ENCODE measurements at places on chromosomes 7 and 10.

GRCh38 chr7:80450621-80451308 lies 61.1 kb downstream of the GNAT3 start:
- DNase-seq: no peak

GRCh38 chr10:44983895-44984278 lies 5.3 kb upstream of the DEPP1 start:
- no peak for DNase-seq

DNA sequence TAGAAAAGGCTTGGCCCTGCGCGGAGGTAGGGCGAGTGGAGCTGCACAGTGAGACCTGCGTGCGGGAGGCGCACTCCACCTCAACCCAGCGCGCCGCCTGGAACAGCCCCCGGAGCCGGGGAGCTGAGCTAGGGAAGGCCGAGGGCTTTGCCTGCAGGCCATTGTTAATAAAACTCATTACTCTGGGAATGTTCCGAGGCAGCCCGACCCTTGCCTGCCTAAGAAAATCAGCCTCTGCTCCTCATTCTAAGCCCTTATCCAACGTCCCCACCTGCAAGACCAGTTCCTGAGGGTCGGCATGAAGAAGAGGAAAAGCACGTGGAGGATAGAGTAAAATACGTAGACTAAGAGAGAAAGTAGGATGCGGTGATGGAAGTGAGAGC lies 55.3 kb downstream of the C7orf25 start:
- DNase-seq: no peak

DNA sequence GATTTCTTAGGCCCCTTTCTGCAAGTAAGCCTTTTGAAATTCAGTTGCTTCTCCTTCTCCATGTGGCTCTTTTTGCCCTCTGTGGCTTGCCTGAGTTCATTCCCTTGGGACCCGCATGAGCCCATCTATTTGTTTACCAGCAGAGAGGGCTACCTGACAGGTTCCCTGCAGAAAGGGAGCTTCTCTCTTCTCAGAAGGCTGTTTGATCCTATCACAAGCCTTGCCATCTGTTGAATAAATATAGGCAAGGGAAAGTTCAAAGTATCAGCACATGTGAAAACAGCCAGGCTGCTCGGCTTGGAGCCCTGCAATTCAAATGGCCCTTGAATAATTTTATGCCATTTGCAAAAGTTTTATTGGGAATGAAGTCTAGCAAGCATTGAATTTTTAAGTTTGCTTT lies 720.2 kb upstream of the FZD8 start:
- no peak for DNase-seq

- DNase-seq: no peak
These were observed 9.0 kb upstream of the TACR2 start for GRCh38 chr10:69425511-69426298.

GRCh38 chr7:16916105-16916639 lies 34.4 kb upstream of the AGR3 start:
- DNase-seq: no peak

DNA sequence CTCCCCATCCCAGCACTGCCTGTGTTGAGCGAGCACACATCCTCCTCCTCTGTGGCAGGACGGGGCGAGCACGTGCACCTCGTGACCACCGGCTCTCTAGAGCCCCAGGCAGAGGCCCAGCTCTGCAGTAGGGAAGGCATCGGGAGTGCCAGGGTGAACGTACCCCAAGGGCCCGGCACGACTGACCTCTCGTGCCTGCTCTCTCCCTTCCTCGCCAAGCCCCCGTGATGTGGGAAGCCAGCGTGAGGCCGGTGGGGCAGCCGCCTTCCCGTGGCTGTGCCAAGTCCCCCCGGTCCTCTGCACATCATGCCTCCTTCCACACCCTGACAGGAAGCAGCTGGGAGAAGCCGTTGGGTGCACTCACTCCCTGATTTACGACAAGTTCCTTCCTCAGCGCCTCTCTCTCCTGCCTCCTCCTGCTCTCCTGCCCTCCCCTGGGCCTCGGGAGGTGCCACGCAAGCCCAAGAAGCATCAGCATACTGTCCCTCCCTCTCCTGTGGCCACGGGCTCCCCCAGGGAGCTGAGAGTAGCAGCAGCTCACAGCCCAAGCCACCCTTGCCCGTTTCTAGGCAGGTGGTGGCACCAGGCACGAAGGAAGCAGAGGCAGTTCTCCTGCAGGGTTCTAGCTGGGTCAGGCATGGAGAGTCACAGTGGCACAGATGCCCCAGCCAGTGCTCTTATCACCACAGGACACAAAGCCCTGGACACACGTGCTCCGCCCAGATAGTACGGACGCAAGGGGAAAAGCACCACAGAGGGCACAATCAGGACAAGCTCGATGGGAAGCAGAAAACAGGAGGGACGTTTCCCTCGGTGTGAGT lies 47.0 kb downstream of the AMZ1 start:
- no peak for DNase-seq

DNA sequence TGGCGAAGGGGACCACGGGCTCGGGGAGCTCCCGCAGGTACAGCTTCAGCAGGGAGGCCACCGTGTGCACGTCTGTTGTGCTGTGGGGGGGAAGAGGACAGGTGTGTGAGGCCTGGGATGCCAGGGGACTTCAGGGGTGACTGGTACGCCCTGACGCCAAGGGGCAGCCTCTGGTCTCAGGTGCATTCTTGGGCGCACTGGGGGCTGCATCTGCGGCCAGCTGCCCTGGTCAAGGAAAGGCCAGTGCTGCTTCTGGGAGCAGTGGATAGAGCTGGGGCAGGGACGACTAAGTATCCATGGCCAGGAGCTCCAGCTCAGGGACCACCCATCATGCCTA lies 148.5 kb downstream of the MAPK8 start:
- DNase-seq: no peak

DNA sequence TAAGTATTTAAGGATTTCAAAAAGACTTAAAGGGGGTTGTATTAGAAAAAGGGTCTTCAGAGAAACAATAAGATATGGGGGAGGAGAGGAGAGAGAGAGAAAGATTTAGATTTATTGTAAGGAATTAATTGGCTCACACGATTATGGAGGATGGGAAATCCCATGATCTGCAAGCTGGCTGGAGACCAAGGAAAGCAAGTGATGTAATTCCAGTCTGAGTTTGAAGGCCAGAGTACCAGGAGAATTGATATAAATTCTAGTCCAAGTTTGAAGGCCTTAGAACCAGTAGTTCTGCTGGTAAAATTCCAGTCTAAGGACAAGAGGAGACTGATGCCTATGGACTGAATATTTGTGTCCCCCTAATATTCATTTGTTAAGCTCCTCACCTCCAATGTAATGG lies 20.6 kb upstream of the SLC13A1 start:
- DNase-seq: no peak

DNA sequence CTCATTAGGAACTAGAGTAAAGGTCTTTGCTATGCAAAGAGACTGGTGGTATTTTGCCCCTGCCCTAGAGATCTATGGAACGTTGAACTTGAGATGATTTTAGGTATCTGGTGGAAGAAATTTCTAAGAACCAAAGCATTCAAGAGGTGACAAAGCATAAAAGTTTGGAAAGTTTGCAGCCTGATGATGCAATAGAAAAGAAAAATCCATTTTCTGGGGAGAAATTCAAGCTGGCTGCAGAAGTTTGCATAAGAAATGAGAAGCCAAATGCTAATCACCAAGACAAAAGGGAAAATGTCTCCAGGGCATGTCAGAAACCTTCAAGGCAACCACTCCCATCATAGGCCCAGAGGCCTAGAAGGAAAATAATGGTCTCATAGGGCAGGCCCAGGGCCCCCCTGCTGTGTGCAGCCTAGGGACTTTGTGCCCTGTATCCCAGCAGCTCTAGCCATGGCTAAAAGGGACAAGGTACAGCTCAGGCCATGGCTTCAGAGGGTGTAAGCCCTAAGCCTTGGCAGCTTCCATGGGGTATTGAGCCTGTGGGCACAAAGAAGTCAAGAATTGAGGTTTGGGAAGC lies 16.5 kb downstream of the TFPI2 start:
- DNase-seq: no peak

GRCh38 chr7:106563466-106564150 lies 97.3 kb downstream of the CCDC71L start:
- DNase-seq: no peak

GRCh38 chr7:76411626-76412025 lies 2.1 kb upstream of the SSC4D start:
- no peak for DNase-seq

- DNase-seq: no peak
These were observed 38.7 kb upstream of the CCSER2 start for GRCh38 chr10:84289521-84290200.

- DNase-seq: no peak
These were observed 340.3 kb downstream of the FRMD4A start for GRCh38 chr10:13990392-13990805.

DNA sequence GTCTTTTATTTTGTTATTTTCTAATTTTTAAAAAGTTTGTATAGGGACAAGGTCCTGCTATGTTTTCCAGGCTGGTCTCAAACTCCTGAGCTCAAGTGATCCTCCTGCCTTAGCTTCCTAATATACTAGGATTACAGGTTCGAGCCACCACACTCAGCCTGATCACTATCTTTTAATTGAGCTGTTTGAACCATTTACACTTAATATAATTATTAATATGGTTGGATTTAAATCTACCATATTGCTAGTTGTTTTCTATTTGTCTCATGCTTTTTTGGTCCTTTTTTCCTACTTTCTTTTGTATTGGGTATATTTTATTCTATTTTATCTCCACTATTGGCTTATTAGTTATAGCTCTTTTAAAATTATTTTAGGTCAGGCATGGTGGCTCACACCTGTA lies 13.2 kb upstream of the CNOT4 start:
- DNase-seq: no peak

DNA sequence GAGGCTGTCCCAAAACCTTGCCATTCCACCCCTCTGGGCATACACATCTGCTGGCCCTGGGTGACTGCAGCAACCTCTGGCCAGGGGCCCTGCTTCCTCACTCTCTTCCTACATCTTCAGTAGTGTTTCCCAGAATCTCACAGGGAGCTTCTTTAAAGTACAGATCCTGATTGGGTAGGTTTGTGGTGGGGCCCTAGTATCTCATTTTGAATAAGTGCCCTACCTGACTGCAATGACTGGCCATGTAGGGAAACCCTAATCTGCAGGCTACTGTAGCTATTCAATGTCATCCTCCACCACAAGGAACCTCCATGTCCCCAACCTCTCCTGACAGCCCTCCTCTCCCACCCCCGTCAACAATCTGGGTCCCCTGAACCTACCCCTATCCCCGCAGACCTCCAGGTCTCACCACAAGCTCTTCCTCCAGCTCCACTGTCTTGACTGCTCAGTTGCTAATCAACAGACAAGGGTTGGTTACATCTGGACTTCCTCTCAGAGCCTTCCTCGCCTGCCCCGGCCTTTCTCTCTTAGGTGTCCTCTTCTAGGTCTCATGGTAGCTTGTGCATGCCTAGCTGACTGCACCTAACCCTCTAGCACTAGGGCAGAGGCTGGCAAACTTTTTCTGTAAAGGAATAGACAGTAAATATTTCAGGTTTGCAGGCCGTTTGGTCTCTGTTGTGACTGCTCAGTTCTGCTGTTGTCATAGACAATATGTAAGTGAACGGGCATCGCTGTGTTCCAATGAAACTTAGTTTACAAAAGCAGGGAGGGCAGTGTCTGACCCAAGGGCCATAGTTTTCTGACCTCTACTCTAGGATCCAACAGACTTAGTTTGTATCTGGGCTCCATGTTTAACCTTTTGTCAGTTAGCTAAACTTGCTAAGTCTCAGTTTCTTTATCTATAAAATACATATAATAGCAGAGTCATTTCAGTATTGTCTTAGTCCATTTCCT lies 121.1 kb downstream of the AOAH start:
- DNase-seq: no peak

DNA sequence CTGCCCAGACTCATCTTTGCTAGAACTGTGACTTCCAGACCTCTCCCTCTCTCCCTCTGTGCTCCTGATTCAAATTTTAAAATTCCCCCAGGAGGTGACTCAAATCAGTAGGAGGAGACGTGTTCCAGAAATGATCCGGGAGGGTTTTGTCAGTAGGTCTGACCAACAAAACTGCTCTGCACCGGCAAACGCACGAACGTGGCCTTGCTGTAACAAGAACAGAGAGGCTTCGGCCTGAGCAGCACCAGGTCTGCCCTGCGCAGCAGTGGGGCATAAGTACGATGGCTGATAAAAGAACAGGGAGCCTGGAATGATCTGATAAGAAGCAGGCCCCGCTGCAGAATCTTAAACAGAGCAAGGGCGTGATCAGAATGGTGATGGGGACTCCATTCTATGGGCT lies 152.7 kb upstream of the AUTS2 start:
- DNase-seq: no peak

DNA sequence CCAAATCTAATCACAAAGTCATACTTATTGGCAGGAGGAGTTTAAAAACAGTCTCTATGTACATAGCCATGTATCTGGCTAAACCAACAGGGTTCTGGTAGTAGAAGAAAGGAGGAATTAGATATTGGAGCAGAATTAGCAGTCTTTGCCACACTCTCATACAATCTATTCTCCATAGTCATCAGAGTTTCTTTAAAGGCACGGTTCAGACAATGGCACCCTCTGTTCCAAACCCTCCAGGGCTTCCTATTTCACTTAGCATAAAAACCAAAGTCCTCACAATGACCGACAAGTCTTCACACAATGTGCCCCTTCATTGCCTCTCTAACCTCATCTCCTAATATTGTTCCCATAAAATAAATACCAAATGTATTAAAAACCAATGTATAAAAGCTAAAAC lies 12.7 kb downstream of the ZNF438 start:
- DNase-seq: no peak

- DNase-seq: no peak
These were observed 61.1 kb downstream of the CHST15 start for GRCh38 chr10:124032087-124032935.

DNA sequence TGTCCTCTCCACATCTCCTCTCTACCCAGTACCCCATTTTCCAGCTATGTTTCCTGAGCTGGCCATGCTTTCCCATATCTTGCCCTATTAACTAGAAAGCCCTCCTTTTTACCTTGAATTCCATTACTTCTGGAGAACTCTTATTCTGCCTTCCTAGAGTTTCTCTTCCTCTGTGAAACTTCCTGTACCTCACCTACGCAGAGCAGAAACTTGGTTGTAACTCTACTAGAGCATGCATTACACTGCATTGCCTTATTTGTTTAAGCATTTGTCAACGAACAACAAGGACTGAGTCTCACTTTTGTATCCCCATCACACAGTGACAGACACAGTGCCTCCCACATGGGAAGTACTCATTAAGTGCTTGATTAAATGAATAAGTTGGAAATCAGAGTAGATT lies 36.4 kb downstream of the VCL start:
- no peak for DNase-seq

DNA sequence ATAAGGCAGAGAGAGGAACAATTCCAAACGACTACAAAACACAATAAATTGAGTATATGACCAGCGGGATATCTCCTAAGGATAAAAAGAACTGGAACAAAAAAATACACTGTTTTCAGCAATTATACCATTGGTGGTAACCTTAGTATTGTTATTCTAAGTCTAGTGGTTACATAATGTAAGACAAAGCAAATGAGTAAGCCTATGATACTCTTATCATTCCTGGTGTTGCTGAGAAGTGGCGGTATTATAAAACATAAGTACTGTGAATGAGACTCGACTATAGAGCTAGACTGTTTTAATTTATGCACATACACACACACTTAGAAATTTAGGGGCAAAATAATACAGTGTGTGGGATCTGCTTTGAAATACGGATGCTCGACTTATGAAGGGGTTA lies 107.7 kb downstream of the NRBF2 start:
- DNase-seq: no peak

- no peak for DNase-seq
These were observed 2.4 kb upstream of the EXOC6 start for GRCh38 chr10:92845921-92846320.

- DNase-seq: no peak
These were observed 545.9 kb downstream of the REEP3 start for GRCh38 chr10:64067009-64067606.

GRCh38 chr7:29873644-29874294 lies 67.5 kb downstream of the WIPF3 start:
- no peak for DNase-seq

All from activated CD4-positive, alpha-beta T cell treated with anti-CD3 and anti-CD28 coated beads for 24 hours (primary cell).